Activated CD8-positive, alpha-beta memory T cell treated with anti-CD3 and anti-CD28 coated beads for 1 hour (primary cell): ENCODE measurements at places on chromosomes 11 and 22.

DNA sequence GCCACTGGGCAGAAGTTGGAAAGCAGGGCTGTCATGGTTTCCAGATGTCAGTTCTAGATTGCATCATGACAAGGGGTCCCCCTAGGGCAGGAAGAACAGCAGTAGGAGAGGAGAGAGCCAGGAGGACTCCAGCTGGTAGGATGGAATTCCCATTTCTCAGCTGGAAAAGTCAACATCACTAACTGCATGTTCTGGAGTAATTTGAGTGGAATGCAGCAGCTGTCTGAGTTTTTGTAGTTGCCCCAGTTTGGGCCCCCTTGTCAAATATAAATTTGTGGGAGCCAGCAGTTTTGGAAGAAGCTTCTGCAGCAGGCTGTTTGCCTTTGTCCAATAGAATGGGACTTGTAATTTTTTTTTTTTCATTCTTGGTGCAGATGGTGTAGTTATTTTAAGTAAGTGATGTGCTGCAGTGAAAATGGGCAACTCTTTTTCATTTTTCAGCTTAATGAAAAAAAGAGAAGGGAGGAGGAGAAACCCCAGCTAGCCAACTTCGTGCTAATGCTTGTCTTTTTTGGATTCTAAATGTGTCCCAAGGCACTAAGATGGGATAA, 86.9 kb downstream of the LDLRAD3 start:
- DNase-seq: no peak

DNA sequence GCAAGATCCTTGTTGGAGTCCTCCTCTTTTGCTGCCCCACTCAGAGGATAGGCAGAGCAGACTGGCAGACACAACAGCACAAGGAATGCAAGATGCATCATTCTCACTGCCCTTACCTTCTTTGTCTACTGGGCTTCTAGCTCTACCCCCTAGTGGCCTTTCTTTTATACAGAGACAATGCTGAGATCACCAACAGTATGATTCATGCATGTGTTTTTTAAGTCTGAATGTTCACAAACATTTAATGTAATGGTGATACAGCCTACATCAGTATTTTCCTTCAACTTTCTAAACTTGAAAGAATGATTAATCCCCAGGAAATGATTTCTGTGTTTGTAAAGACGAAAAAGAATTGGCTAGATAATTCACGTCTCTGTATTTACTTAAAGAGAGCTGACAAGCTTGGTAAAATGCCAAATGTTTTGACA, at the start of gene MMP10:
Gene MMP10 (minus strand): TSS at position 138 of the 428 bp plus-strand sequence. CDS start 37 bp downstream, at position 101.
- DNase-seq: no peak

GRCh38 chr11:72584939-72585597, 89.2 kb downstream of the PDE2A start:
- no peak for DNase-seq

DNA sequence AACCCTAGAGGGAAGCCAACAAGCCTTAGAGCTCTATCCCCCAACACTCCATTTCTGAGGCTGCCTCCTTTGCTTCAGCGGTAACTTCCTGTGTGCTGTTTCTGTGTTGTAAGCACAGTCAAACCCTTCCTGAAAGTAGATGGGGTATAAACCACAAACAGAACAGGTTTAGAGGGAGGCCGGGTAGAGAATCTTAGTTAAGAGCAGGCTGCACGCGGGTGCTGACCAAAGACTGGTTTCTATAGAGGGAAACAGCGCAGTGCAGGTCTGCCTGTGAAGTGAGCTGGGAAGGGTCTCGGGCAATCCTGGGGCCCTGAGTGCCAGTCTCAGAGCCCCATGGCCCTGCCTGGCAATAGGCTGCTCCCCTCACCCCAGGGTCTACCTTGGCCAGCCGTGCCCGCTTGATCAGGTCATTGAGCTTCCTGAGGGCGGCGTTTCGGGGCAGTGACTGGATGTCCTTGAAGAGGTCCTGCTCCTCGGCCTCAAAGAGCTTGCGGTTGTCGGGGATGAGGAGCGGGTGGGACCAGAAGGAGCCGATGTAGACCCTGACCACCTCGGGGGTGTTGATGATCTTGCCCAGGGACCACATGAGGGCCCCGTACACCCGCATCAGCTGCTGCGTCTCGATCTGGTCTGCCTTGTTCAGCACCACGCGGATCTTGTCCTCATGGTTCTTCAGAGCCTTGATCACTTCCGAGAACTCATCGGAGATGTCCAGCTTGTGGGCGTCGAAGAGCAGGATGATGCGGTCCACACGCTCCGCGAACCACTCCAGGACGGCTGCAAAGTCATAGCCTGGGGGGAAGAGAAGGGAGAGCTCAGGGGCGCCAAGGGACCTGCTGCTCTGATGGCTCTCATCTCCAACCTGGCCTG, 15.3 kb upstream of the CDC42BPG start:
- DNase-seq: no peak

- DNase-seq: peak; percentile 32
Observed at GRCh38 chr11:62340269-62340901, 3.1 kb downstream of the ASRGL1 start.

DNA sequence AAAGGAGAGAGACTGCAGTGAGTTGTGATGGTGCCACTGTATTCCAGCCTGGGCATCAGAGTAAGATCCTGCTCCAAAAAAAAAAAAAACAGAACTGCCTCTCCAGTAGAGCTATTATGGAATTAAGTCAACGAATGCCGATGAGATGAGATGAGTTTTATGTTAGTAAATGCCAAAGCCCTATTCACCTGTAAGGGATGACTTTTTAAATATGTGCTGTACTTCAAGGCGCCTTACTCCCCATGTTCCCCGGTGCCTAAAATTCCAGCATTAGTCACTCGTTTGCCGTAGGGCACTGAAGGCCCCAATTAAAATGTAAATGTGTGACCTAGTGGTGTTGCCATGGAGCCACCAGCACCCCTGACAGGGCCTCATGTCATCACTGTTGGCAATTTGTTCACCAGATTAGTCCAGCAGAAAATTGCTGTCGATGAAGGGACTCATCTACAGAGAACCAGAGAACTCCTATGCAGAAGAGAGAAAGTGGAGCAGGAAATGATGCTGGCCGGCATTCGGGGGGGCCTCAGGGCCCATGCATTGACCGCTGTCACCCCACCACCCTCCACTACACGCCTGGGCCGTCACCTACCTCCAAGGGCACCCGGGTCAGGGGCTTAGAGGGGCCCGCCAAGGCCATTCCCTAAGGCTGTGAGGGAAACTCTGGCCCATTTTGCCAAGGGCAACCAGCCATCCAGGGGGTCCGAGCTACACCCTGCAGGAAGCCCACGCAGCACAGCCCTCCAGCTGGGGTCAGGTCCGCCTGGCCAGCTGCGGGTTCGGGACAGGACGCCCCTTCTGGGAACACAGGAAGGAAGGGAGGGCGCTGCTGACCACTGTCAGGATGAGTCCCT, 17.8 kb downstream of the LIF start:
- no peak for DNase-seq

- no peak for DNase-seq
Observed at GRCh38 chr11:68698993-68699392, 14.6 kb downstream of the GAL start.

- DNase-seq: no peak
Observed at GRCh38 chr11:82865841-82866240, 34.4 kb downstream of the PRCP start.

- no peak for DNase-seq
Observed at GRCh38 chr22:30038219-30038618, 42.0 kb upstream of the HORMAD2 start.

DNA sequence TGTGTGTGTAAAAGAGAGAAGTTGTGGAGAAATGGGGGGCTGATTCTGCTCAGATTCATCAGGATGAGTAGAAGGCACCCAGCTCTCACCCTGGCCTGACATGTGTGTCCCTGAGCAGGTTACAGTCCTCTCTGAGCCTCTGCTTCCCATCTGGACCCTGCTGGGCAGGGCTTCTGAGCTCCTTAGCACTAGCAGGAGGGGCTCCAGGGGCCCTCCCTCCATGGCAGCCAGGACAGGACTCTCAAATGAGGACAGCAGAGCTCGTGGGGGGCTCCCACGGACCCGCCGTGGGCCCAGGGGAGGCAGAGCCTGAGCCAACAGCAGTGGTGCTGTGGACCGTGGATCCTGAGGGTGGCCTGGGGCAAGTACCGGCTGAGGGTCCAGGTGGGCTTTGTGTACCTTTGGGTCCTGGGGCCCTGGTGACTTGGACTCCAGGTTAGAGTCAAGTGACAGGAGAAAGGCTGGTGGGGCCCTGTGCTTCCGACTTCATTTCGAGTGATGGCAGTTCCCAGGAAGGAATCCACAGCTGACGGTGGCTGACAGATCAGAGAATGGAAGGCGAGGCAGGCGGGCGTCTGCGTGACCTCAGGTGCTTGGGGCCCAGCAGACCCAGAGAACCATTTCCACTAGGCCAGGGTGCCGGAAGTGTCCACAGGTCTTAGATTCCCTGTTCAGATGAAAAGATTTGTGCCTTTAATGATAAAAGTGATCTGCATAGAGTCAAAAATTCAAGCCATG, 21.9 kb downstream of the NEAT1 start:
- DNase-seq: no peak

DNA sequence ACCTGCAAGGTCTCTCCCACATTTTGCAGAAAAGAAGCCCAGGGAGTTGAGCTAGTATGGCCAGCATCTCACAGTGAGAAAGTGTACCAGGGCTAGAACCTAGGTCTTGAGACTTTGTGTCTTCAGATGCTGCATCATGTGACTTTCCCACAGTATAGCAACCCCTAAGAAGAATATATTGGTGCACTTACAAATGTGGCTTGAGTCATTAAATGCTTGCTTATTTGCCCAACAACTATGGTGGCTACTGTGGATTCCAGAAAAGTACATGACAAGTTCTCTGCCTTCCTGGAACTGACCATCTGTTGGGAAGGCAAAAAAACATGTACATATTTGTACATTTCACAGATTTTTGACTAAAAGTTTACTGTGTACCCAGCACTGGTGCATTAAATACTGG, 55.0 kb downstream of the POLD3 start:
- no peak for DNase-seq

DNA sequence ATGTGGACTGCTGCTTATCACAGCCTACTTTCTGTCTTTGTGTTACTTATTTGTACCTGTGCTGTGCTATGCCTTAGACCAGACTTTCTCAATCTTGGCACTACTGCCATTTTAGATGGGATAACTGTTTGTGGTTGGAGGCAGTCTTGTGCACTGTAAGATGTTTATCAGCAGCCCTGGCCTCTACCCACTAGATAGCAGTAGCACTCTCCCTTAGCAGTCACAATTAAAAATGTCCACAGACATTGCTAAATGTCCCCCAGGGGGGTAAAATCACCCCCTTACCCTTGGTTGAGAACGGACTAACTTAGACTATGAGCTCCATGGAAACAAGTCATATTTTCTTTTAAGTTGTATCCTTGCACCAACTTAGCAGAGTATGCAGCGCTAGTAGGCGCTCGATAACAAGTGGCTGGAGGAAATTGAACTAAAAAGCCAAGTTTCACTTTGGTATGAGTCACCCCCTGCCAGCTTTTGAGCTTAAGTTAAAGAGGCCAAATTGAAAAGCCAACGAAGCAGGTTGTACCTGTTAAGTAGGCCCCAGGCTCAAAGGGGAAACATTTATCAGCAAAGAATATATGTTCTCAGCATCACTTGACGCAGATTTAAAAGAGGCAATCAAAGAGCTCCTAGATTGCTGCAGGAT, 304.8 kb upstream of the SORL1-AS1 start:
- no peak for DNase-seq

DNA sequence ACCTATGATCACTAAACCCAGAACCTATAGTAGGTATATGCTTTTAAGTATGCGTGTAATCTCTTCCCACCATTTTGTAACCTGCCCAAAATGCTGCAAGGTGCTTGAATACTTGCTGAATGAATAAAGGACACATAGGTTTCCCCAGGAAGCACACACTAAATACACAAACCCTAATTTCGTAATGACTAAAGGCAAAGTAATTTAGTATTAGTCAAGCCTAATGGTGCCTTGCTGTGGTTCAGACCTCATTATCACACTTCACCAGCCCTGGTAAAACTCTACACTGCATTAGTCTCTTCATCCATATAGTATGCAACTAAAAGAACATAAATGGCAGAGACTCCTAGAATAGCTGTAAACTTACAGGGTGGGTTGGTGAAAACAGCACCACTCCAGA, 289.0 kb upstream of the PITPNB start:
- no peak for DNase-seq

GRCh38 chr11:46143049-46143806, 22.0 kb upstream of the PHF21A start:
- DNase-seq: no peak

GRCh38 chr11:112795911-112796649, 165.1 kb upstream of the NCAM1 start:
- DNase-seq: no peak

GRCh38 chr11:94519478-94520084, 7.3 kb downstream of the C11orf97 start:
- no peak for DNase-seq

DNA sequence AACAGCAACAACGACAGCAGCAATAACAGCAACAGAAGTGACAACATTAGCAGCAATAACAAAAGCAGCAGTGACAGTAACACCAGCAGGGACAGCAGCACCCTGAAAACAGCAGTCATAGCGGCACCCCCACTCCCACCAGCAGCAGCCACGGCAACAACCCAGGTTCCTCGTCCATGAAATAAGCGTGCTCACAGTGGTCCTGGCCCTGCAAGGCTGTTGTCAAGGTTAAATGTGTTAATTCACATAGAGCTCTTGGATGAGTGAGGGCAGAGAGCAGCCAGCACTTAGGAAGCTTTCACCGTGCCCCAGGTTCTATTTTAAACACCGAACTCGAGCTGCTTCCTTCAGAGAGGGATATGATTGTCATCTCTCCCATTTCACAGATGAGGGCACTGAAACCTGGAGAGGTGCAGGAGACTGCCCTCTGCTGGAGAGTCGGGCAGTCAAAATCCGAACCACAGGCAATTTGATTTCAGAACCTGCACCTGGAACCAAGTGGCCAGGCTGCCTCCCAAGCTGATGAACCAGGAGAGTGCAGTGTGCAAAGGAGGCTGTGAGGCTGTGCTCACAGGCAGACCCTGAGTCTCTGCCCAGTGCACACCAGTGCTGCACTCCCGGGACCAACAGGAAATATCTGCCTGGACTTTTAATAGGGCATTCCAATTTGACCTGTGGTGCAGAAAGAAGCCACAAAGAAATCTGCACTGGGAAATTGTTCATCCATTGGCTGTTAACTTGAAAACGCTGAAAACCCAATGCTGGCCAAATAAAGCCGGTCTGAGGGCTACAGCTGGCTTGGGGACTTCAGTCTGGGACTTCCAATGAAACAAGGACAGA, 22.9 kb upstream of the FGF3 start:
- DNase-seq: no peak

- DNase-seq: no peak
Observed at GRCh38 chr11:12979928-12980689, 29.0 kb upstream of the RASSF10 start.

GRCh38 chr22:23882370-23882769, 11.8 kb upstream of the MIF start:
- DNase-seq: no peak
